ENCODE measurements at places on chromosomes 2 and 18.

DNA sequence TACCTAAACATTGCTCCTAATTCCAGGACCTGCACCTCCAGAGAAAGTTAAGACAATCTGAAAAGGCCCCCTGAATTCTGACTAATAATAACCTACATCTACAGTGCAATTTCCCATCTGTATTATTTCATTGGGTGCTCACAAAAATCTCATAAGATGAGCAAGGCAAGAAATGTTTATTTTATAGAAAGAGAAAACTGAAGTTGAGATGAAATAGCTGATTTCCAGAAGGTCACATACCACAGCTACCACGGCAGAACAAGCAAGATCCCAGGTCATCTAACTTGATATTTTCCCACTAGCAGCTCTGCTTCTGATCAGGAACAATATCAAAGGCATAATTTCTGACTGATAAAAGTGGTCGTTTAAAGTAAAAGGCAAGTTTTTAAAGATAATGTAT lies 105.8 kb upstream of the COL5A2 start:
- no peak for DNase-seq

DNA sequence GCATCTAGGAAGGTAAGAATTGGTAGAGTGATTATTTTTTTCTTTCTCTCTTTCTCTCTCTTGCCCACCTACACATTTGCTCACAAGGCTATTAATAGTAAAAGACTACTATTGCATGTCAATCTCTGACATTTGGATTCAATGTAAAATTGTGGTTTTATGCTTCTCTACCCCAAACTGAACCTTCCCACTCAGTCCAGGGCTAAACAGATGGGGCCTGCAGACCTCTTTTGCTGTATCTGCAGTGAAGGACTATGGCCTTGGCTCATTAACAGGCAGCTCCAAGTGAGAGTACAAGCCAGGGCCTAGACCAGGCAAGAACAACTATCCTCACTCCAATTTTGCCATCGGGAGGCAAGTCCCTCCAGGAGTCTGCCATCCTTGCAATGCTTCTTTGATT lies 68.3 kb upstream of the ARL4C start:
- no peak for DNase-seq

DNA sequence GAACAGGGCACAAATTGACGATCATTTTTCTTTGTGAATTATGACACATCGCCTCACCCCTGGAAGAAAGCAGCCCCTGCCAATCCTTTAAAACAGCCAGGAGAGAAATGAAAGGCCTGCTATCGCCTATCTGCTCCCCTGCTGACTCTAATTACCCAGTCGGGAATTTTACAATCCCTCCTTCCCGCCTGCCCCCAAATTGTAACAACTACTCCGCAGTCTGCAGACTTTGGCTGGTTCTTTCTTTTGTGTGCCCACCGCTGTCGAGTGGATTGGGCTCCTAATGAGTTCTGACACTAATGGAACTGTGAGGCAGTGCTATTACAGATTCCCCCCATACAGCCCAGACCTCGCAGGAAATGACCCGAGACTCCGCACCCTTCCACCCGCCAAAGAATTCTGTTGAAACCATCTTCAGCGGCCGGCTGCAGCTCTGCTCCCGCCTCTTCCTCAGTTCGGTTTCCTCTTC lies 281.2 kb upstream of the PARD3B start:
- no peak for DNase-seq

- DNase-seq, result no peak
Observed at GRCh38 chr2:109482361-109482861, 131.4 kb downstream of the SEPTIN10 start.

DNA sequence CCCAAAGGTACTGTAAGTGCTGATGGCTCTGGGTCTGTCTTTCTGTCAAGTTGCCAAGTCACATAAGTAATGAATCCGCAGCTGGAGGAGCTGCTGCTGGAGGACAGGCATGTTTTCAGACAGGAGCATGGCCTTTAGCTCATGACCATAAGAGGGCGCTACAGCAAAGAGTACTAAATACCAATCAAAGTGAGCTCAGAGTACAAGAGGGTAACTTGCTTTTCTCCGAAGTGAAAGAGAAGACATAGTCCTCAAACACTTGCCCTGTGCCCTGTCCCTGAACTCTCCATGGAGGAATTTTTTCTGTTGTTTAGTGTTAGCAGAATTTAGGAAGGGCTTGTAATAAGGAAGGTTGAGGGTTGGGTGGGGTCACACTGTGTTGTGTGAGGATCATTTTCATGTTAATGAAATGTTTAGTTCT lies 58.0 kb upstream of the EML6 start:
- no peak for DNase-seq

DNA sequence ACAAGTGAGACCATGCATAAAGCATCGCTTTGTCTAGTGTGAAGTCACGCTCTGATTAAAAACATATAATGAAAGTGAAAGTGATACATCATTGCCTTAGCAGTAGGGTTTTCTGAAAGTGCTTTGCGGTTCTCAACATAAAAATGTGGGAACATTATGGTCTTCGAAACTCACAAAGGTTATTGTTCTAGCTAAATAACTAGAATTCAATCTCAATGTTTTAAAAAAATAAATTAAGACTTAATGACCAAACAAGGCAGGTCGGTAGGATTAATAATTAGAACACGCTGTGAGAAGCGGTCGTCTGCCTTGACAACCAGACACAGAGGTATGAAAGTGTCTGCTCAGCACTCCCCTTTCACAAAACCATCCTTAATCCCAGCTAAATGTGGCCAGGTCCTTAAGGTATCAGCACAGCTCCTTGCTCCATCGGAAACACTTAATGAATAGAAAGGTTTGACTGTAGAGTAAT lies 42.2 kb downstream of the KLHL14 start:
- peak; percentile 7 for DNase-seq

DNA sequence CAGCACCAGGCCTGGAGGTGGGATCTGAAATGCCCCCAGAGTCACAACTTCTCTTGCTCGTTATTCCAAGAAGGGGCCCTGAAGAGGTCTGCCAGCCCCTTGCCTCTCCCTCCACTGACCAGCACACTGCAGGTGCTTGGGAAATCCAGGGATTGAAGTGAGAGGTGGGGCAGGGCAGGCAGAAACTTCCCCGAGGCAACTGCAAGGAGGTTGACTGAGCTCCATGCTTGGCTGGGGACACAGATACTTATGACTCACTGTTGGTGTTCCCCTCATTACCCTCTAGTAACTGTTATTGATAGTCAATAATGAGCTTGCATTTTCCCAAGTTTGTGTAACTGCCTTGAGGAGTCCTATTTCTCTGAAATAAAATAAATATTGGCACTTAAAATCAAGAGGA lies 47.5 kb downstream of the MARCO start:
- DNase-seq, result no peak

DNA sequence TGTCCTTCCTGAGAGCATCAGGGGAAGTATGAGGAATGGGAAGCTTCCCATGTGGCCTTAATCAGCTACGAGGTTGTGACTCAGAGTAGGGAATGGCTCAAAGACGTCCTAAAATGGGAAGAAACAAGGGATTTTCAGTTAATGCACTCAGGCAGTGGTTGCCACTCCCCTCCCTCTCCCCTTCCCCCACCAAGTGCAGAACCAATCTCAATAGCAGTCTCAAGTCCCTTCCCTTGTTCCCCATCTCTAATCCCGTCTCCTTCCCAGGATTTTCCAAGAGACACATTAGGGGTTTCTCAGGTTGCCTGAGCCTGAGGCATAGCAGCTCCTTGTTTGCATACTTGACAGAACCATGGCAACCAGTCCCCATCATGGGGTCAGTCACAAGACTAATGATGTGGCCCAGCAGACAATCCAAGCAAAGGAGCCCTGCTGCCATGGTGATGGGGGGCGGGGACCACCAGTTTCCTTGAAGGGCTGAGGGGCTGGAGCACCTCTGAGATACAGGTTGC lies 18.2 kb upstream of the RESP18 start:
- DNase-seq, result peak; percentile 90
